ENCODE measurements at places on chromosomes 5 and 9.

- DNase-seq: no peak
Observed at GRCh38 chr5:135689506-135689905, 110.7 kb upstream of the CXCL14 start.

- no peak for DNase-seq
Observed at GRCh38 chr5:45642370-45642769, 53.8 kb downstream of the HCN1 start.

DNA sequence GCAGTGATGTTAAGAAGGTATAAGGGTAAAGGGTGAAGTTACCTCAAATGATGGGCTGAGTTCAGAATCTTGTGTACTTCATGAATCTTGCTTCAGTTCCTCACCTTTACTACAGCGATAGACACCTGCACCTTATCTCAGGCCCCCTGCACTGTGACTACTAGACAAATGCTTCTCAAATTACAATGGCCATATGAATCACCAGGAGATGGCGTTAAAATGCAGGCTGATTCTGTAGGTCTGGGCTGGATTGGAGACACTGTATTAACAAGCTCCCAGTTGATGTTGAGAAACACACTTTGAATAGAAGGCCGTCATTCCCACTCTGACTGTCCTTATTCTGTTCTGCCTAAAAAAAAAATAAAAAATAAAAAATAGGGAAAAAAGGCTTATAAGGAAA, 29.8 kb downstream of the TARS1 start:
- DNase-seq: peak; percentile 46

DNA sequence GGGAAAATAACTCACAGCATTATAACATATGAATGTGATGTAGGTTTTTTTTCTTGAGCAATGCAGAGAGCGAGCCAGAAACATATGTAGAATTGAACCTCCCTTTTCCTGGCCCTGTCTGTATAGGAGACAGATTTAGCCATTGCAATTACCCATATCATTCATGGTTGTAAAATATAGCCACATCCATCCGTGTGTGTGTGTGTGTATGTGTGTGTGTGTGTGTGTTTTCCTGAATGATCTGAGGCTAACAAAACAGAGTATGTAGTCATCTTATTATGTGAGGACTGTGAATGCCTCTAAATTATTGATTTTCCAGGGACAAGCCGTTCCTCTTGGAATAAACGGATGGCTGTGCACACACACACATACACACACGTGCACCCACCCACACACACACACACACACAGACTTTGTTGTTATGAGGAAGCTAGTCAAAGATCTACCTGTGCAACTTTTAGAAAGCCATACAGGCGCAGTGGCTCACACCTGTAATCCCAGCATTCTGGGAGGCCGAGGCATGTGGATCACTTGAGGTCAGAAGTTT, 11.7 kb upstream of the DENND1A start:
- DNase-seq: no peak

Data from SW480 (cell line).